Left kidney (tissue), 8 donors: ENCODE measurements at places on chromosomes 2 and 18. TPM values are rescaled to one million over a fixed set of nuclear protein-coding genes. Genes with fewer than 3 reads are reported as not detected.

C2orf81 gene
- 5.5 TPM for polyA plus RNA-seq

LRRTM4 gene
- polyA plus RNA-seq = 1.4 TPM

GCG gene
- polyA plus RNA-seq = not detected

DHRS9 gene
- 0.68 TPM for polyA plus RNA-seq

MAP3K19 gene
- 0.73 TPM for polyA plus RNA-seq

COL3A1 gene
- polyA plus RNA-seq = 914 TPM

SLC38A11 gene
- polyA plus RNA-seq = 6.6 TPM

ST8SIA3 gene
- polyA plus RNA-seq = not detected

LHCGR gene
- polyA plus RNA-seq = 0.37 TPM

CACNB4 gene
- polyA plus RNA-seq = 15.5 TPM

FIGN gene
- polyA plus RNA-seq = 14.1 TPM

DNAJC5G gene
- 2.0 TPM for polyA plus RNA-seq

FAM110C gene
- polyA plus RNA-seq = 15.4 TPM

FARSB gene
- 30.3 TPM for polyA plus RNA-seq
